ENCODE measurements at places on chromosomes 1 and 21. TPM values are rescaled to one million over a fixed set of nuclear protein-coding genes. Genes with fewer than 3 reads are reported as not detected.

DNA sequence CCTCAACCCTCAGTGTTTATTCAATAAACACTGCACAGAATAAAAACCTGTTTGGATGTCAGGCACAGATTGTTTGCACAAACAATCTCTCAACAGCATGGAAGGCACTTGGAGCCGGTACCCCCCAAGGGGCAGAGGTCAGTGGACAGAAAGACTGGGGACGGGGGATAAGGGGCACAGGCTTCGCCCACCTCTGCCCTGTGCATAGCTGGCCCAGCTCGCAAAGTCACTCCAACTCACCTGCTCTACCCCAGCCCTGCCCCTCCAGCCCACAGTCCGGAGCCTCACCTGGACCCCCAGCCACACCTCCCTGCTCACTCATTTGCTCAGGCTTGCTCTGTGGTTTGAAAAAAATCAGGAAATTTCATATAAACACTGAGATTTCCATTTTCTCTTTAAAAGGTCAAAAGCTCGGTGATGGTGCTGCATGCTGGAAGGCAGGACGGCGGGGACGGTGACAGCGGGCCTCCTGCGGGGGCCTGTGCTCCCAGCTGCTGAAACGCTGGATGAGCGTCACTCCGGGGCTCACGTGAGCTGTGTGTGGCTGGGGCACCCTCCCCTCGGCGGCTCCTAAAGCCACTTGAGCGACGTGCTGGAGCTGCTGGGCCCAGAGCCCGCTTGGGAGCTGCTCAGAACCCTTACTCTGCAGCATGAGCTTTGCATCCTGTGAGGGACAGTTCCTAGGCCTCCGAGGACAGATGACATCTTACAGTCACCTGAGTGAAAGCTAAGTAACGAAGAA lies 54.5 kb downstream of the PRDM15 start:
- ATAC-seq, result no peak

- ATAC-seq, result no peak
Measured at GRCh38 chr21:41778930-41779600, 12.2 kb upstream of the RIPK4 start.

- ATAC-seq, result no peak
Measured at GRCh38 chr1:209650454-209650853, 1.8 kb downstream of the LAMB3 start.

DNA sequence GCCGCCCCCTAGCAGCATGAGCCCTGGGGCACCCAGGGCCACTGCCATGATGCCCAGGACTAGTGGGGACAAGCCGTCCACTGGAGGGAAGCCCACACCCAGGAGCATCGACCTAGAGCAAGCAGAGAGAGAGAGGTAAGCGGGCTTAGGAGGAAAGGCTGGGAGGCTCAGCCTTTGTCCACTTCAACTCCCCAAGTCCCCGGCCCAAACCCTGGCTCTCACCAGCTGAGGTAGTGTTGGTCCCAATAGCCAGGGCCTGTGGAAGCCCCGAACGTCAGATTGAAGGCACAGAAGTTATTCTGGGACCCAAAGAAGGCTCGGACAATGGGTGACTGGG lies 2.4 kb downstream of the GLMP start:
- ATAC-seq, result no peak

- ATAC-seq, result peak; percentile 64
Measured at GRCh38 chr1:81329041-81329440, 471.7 kb upstream of the ADGRL2 start.

- no peak for ATAC-seq
Measured at GRCh38 chr1:19033926-19034680, 77.6 kb upstream of the IFFO2 start.

- no peak for ATAC-seq
Measured at GRCh38 chr1:218357211-218357892, 12.2 kb downstream of the TGFB2 start.

- no peak for ATAC-seq
Measured at GRCh38 chr1:214715126-214715525, 112.1 kb downstream of the CENPF start.

DNA sequence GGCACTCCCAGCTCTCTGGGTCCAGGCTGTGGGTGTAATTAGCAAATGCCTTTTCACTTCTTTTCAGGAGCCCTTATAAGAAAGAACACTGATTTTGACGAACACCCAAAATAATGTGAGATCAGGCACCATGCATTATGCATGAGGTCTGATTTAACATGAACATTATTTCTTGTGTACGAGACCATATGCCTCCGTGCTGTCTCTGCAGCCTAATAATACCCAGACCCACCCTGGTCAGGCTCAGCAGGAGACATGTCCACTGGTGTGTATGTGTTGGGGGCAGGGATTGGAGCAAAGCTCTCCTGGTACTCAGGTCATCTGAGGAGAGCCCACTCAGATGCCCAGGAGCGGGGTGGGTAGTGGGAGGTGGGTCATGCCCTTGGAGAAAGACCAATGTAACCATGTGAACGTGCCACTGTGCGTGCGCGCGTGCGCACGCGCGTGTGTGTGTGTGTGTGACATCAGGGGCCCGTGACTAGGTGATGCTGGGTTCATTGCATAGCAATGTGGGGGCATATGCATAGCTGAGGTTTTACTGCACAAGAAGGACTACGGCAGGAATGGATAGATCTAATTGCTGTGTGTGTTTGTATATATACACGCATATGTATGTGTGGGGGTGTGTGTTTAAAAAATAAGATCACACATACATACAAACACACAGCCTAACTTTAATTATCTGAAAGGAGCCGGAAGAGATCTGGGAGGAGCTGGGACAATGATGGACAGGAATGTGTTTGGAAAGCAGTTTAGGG lies 7.1 kb downstream of the POU3F1 start:
- peak; percentile 58 for ATAC-seq

GRCh38 chr1:31218705-31219104 lies 21.0 kb downstream of the NKAIN1 start:
- ATAC-seq, result peak; percentile 67

Gene AVPR1B
- not detected for total RNA-seq

Gene TTC39A
- total RNA-seq, result 6.8 TPM

Gene ITLN2
- total RNA-seq, result 0.83 TPM

Gene SLC9C2
- not detected for total RNA-seq

Gene DDR2
- 70.5 TPM for total RNA-seq

All from motor neuron (in vitro differentiated cells).